Activated T-helper 9 cell treated with anti-CD3 and anti-CD28 coated beads, Interleukin-2, amount 50 U/mL, for 16 hours (primary cell): ENCODE measurements at places on chromosomes 5 and 9.

GRCh38 chr5:109911731-109912130 lies 222.0 kb downstream of the MAN2A1 start:
- no peak for DNase-seq

- no peak for DNase-seq
These were observed 7.2 kb upstream of the PSD2 start for GRCh38 chr5:139788294-139788910.

- DNase-seq: no peak
These were observed 29.2 kb upstream of the IL31RA start for GRCh38 chr5:55821731-55822512.

DNA sequence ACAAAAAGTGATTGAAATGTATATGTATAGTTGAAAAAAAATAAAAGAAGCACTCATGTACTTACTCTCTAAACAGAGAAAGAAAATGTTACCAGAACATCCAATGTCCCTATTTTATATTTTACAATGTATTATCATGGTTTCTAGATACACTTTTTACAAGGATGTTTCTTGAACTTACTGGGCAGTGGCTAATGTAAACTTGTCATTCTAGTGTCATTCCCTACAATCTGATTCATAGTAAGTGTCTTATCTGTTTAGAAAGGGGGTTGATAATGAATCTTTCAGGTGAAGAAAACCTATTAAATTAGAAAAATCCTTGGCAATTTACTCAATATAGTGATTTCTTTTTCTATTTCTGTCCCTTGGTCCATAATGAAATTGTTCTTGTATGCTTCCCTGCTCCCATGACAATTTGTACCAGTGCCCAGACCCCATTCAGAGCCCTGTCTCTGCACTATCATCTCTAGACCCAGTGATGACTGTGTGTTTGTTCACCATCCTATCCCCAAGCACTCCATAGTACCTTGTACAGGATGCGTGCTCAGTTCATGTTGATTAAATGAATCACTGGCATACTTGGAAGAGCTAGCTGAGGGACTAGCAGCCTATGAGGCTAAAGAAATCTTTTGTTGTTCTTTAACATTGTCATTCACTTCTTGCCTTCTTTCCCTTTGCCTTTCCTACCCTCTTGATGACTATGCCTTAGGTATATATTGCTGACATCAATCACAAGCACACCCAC lies 101.2 kb downstream of the HMHB1 start:
- no peak for DNase-seq

GRCh38 chr9:32589083-32589723 lies 16.2 kb upstream of the NDUFB6 start:
- no peak for DNase-seq

DNA sequence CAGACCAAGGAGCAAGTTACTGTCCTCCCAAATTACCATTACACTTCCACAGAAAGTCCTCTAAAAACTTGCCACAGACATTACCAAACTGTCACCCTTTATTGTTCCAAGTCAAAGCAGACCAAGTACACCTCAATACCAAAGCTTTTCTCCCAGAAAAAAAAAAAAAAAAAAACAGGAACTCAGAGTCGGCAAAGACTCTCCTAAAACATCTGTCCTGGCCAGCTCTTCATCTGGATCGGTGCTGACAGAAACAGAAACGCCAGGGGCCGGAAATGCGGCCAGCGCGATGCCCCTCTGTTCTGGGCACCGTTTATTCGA lies 718 bp downstream of the DEPDC1B start:
- DNase-seq: no peak

DNA sequence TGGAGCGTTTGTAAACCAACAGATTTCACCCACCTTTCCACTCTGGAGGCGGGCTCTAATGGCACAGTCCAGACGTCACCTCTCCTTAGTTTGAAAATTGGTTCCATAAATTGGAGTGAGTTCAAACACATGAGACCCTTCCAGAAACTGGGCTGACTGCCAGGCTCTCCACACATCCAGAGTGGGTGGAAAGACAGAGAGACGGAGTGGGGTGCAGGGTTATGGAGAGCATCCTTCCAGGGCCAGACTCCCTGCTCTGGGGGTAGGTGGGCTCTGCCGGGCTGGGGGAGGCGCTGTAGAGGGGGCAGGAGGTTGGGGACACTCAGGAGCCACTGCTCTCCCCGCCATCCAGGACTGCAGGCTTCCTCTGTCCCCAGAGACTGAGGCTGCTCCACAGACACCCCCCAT lies 104.7 kb upstream of the PHYKPL start:
- DNase-seq: no peak

- DNase-seq: no peak
These were observed 107.0 kb downstream of the ACTL7B start for GRCh38 chr9:108748776-108749175.

DNA sequence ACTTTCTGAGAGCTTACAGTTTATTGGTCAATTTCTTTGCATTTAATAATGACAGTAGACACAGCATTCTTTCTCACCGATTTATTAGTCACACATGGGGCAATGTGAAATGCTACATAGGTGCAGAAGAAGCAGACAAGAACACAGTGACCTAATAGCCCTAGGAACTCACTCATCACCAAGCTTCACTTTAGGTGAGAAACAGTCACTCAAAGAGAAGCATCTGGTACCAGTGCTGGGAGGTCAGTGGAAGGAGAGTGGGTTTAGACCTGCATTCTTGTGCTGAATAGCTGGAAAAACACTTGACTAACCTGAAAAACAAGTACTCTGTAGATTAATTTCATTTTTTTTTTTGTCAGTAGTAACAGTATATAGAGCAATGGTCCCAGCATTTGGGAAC lies 179.6 kb downstream of the GRIA1 start:
- no peak for DNase-seq

DNA sequence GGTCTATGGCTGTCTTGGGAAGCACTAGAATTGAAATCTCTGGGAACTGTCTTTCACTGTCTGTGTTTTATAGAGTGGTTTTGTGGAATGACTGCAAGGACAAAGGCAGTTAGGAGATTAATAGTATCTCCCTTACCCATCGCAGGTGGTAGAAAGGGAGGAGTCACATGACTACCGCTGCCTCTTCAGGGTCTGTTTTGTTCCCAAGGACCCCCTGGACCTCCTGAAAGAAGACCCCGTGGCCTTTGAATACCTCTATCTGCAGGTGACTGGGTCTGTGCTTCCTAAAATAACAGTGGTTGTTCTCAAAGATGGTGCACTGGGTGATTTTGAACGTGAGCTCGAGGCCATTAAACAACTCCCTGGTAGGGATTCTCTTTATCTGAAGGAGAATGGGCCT lies 22.8 kb upstream of the TRMT10B start:
- no peak for DNase-seq

DNA sequence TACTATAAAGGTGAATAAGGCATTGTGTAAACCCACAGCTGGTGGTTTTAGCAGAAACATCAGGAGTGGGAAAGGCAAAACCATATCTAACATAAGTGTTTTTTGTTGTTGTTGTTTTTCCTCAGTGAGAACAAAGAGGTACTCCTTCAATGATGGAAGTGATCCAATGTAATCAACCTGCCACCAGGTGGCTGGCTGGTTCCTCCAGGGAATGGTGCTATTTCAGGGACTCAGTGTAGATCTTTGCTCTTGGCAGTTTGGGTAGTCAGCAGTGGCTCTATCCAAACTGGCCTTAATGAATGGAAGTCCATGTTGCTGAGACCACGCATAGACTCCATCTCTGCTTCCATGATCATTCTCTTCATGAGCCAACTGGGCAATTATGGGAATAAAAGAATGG lies 10.8 kb downstream of the DMRTA1 start:
- no peak for DNase-seq
